ENCODE measurements at places on chromosomes 5 and 9.

GRCh38 chr9:112725961-112726360, 8.0 kb upstream of the INIP start:
- no peak for DNase-seq

- no peak for DNase-seq
Measured at GRCh38 chr5:169527863-169528262, 55.7 kb upstream of the SPDL1 start.

GRCh38 chr5:154967421-154968024, 26.6 kb downstream of the MRPL22 start:
- DNase-seq: no peak

GRCh38 chr5:108983461-108984092, 235.9 kb downstream of the FER start:
- DNase-seq: no peak

GRCh38 chr5:151740336-151740942, 18.0 kb downstream of the ATOX1 start:
- DNase-seq: peak; percentile 88

- no peak for DNase-seq
Measured at GRCh38 chr9:102974530-102974929, 20.6 kb upstream of the CYLC2 start.

GRCh38 chr9:104280178-104280560, 186.1 kb downstream of the SMC2 start:
- DNase-seq: no peak

DNA sequence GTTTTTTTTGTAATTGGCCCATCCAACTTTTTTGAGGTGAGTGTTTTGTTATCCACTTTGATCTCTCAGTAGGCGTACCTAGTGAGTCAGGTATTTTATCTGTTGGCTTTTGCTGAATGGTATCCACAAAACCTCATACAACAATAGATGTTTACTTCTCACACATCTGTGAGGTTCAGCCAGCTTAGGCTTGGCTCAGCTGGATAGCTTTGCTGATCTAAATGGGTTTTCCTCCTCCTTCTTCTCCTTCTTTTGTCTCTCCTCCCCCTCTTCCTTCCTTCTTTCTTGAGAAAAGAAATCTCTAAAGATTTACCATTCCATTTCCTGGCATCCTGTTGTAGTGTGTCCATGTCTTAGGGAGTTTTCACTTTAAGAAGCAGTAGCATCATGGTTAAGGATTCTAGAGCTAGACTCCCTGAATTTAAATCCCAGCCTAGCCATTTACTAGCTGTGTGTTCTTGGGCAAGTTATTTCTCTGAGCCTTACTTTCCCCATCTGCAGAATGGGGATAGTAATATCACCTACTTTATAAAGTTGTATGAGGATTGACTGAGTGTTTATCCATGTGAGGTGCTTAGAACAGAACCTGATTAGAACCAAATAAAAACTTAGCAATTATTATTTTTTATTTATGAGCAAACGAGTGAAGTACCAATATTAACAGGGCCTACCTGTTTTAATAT, 126.3 kb downstream of the ARHGAP26 start:
- DNase-seq: no peak

DNA sequence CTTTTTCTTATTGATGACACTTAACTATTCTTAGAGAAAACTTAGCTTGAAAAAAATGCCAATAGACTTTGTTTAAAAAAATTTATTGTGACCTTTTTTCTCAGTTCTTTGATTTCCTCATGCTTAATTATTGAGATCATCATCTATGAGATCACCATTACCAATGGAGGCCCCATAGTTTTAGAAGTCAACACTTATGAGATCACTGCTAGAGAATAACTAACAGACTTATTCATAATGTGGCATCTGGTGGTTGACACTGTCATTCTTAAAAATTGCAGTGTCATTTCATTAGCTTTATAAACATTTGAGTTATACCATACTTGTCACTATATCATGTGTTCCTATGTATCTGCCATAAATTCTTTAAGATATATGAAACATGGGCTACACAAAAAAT, 14.9 kb upstream of the FEM1C start:
- DNase-seq: no peak

DNA sequence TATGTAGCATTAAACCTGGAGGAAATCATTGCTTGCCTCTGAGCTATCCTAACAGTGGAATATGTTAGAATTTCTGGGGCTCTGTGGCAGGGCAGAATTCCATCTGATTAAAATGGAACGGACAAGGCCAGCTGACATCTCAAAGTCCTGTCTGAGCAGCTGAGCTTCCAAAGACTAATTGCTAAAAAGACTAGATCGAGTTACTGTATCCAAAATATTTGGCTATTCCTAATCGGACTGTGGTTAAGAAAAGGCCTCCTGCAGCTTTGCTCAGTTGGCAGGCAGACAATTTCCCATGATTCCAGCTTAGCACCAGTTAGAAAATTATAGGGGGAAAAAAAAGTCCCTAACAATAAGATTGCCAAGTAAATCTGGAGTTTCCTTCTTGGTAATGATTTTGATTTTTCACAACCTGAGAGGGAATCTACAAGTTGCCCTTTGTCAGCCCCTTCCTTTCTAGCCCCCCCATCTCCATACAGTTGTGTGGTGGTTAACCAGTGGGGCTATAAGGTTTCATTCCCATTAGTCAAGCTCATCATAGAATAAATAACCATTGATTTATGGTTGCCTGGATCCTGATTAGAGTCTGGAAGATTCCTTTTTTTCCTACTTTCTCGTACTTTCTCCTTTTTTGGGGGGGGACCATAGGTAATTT, 26.4 kb downstream of the PTGR1 start:
- no peak for DNase-seq

- DNase-seq: no peak
Measured at GRCh38 chr5:121962958-121963357, 1.2 kb downstream of the SRFBP1 start.

DNA sequence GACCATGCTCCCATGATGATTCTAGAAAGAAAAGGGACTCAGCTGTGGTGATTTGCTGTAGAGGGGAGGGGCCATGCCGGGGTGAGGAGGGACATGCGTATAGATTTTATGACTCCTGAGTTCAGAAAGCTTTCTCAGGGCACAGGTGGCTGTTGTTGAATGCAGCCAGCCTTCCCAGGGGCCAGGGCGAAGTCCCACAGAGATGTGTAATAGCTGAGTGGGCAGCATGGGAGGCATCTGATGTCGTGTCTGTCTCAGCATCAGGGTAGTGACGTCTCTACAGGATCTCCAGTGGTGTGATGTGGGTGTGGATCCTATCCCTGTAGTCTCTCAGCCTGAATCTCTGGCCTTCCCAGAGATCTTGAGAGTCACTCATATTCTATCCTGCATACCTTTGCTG, 7.8 kb upstream of the BOD1 start:
- no peak for DNase-seq

DNA sequence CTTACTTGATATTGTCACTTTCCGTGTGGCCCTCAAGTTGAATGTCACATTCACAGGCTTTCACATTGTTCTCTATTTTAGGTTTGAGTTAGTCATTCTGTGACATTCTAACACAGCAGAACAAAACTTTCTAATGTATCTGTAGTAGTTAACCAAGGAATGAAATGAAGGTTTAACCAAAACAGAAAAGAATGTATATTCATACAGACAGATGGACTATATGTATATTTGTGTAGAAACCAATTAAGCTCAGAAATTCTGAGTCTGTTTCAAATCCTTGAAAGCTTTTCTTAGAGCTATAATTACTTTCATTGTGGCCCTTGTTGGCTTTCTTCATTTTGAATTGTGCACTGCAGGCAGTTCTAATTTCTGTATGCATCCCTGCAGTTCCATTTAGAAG, 654.7 kb downstream of the LRRC70 start:
- no peak for DNase-seq

DNA sequence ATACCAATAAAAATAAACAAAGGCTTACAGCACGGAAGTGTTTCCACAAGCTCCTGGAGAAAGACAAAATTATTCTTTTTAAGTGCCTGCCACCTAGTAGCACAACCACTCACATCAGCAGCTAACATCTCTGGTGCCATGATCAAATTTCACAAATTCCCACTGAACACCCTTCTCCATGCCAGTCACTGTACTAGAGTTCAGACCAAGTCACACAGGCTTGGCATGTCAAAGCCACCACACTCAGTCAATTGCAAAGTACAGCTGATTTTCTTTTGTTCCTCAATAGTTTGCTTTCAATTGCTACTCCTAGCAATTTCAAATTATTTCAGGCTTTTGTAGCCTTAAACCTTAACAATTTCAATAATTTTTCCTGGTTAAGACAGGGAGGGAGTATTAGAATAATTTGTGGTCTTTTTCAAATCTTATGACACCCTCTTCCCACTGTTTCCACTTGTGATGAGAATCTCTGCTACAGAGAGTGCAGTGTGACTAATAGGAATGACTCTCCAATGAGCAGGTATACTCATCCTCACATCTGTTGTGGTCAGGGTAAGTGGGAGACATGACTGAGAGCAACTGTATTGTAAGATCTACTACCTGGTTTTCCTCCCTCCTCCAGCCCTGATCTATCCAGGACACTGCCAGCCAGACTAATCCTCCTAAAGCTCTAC, 46.2 kb downstream of the RNF145 start:
- no peak for DNase-seq

DNA sequence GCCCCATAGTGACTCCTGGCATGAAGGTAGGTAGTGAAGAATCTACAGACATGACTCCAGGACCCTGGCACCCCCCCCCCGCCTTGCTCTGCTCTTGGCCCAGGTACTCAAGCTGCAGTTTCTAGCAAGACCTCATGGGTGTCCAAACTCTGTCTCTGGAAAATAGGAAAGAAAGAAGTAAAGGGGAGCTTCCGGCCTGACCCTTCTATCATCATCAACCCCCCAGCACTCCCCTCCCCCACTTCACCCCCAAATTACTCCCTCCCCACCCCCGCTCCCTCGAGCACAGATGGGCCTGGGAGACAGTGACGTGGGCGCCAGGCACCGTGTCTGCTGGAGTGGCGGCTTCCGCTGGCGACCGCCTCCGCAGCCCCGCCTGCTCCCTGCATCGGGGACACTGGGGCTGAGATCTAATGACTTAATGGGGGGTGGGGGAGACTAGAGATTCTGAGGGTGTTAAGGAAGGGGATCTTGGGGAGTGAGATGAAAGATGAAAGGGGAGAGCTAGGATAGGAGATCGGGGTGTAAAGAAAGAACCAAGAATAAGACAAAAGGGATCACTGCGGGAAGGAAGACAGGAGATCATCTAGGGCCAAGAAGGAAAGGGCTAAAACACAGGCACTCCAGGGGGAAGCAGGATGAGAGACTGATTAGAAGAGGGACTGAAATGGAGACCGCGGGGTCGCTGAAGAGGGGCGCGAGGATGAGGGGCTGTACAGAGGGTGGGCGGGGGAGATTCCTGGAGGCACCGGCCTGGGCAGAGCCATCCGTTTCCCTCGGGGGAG, 1.1 kb upstream of the DNAJB5 start:
- DNase-seq: no peak

- DNase-seq: no peak
Measured at GRCh38 chr5:102911973-102912372, 156.9 kb downstream of the PAM start.

DNA sequence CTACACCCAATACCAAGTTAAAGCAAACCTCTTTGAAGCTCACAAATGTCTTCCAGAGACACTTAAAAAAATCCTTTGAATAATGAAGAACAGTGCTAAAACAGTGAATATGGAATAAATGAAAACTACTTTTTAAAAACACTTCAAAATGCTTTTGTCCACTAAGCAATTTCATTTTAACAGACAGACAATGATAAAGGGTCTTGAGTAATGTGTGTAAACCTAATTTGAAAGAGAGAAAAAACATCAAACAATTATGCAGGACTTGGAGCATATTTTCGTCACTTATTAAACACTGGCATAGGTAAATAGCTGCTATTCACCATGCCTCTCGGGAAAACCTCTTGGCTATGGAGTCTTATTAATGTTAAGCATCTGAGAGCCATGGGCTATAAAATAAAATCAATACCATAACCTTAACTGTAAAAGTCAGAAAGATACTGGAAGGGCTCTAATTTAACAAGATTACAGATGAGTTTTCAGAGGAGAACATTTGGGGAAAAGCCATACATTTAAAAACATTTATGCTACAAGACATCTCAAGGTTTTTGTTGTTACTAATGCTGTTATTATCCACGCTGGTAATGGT, 177.8 kb downstream of the NFIB start:
- no peak for DNase-seq

GRCh38 chr5:102536323-102536928, 37.6 kb upstream of the SLCO6A1 start:
- no peak for DNase-seq

DNA sequence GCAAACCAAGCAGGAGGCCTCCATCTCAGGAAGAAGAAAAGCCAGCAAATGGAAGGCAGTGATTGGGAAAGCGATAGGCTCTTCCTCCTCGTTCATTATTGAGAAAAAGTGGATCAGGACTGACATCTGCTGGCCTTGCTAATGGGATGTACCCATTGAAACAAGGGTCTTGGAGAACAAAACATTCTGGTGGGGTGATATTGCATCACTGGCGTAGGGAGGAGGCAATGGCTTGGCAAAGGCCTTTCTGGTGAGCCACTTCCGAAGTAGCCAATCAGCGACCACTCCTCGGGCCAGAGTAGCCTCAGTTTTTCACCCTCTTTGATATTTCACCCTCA, 86.7 kb upstream of the NFIB start:
- peak; percentile 60 for DNase-seq

DNA sequence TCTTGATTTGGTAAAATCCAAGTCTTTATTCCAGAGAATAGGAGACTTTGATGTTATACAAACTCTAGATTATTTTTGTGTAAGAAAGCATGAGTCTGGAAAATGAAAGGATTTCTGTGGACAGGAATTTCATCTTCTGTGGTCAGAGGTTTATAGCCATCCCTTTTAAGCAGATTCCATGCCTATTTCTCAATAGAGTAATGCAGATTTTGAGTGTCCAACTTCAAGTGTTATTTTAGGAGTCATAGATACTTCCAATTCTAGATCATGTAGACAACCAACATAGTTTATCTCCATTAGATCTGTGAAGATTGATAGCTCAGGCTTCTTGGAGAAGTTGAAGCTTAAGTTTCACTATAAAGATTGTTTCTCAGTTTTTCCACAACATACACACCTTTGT, 379.7 kb downstream of the PSAT1 start:
- DNase-seq: no peak

- DNase-seq: no peak
Measured at GRCh38 chr9:133612816-133613215, 3.6 kb upstream of the FAM163B start.

DNA sequence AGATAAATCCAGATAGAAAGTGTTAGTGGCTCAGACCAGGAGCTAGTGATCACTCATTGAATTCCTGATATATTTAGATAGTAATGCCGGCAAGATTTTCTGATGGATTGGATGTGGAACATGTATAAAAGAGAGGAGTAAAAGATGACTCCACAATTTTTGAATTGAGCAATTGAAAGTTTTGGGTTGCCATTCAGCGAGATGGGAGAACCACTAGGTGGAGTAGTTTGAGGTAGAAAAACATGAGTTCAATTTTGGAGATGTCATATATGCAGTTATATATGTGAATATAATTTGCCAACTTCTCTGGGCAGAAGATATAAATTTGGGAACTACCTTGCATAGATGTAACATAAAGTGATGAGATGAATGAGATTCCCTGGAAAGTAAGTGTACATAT, 502.5 kb upstream of the SEMA6A start:
- DNase-seq: no peak

All from right forelimb (tissue), 1 donor.